ENCODE measurements at places on chromosomes 5 and 9. TPM values are rescaled to one million over a fixed set of nuclear protein-coding genes. Genes with fewer than 3 reads are reported as not detected.

Gene IL17B
- total RNA-seq: not detected

Gene MSX2
- 4.0 TPM for total RNA-seq

Gene DOCK8
- total RNA-seq: 1.6 TPM

Gene ZNF300
- total RNA-seq: 10.8 TPM

Gene DOK3
- total RNA-seq: 2.2 TPM

Gene RNF183
- total RNA-seq: not detected

Gene PCAT7
- total RNA-seq: not detected

Gene LCN1
- total RNA-seq: not detected

Gene S1PR3
- total RNA-seq: 6.5 TPM

Gene CCL28
- total RNA-seq: 1.9 TPM

Gene PHYKPL
- total RNA-seq: 11.4 TPM

Gene ANKRD18B
- 10.9 TPM for total RNA-seq

Gene CD14
- not detected for total RNA-seq

Gene NME5
- not detected for total RNA-seq

Gene SLC1A3
- total RNA-seq: 18.2 TPM

Gene PCDHGA2
- total RNA-seq: 0.10 TPM

Gene HRCT1
- 0.34 TPM for total RNA-seq
